Activated CD8-positive, alpha-beta T cell treated with anti-CD3 and anti-CD28 coated beads, Interleukin-2, amount 10 ng/mL, durations not matched to agents 7 days and 5 days (primary cell): ENCODE measurements at places on chromosomes 5 and 9.

DNA sequence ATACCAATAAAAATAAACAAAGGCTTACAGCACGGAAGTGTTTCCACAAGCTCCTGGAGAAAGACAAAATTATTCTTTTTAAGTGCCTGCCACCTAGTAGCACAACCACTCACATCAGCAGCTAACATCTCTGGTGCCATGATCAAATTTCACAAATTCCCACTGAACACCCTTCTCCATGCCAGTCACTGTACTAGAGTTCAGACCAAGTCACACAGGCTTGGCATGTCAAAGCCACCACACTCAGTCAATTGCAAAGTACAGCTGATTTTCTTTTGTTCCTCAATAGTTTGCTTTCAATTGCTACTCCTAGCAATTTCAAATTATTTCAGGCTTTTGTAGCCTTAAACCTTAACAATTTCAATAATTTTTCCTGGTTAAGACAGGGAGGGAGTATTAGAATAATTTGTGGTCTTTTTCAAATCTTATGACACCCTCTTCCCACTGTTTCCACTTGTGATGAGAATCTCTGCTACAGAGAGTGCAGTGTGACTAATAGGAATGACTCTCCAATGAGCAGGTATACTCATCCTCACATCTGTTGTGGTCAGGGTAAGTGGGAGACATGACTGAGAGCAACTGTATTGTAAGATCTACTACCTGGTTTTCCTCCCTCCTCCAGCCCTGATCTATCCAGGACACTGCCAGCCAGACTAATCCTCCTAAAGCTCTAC lies 46.2 kb downstream of the RNF145 start:
- no peak for DNase-seq

DNA sequence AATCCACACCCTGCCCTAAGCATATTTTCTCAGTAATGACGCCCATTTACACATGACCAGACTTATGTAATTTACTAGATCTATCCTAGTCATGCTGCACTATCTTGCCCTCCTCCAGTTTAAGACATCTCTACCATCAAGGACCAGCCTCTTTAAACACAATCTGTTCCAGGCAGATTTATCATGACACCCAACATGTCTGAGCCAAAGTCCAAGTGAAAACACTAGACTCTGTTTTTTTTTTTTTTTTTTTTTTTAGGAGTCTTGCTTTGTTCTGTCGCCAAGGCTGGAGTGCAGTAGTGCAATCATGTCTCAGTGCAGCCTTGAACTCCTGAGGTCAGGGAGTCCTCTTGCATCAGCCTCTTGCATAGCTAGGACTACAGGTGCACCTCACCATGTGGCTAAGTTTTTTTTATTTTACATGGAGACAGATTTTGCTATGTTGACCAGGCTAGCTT lies 354.6 kb downstream of the ARRDC3 start:
- DNase-seq, result no peak

GRCh38 chr5:72417333-72418062 lies 89.7 kb downstream of the ZNF366 start:
- DNase-seq, result no peak

DNA sequence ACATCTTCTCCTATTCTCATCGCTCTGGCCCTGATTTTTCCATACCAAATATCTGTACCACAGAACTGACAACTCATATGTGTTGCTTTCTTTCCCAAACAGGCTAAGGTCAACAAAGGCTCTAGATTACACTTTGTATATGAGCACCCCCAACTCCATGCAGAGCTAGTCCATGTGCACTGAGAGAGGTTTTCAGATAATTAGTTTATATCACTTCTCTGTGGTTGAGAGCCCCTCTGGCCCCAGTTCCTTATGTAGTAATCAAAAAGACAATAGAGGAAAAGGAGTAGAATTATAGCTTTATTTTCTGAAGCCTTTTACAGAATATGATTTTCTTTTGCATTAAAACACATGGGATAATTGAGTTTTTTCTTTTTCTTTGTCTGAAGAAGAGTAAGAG lies 120.0 kb downstream of the TRIO start:
- no peak for DNase-seq

DNA sequence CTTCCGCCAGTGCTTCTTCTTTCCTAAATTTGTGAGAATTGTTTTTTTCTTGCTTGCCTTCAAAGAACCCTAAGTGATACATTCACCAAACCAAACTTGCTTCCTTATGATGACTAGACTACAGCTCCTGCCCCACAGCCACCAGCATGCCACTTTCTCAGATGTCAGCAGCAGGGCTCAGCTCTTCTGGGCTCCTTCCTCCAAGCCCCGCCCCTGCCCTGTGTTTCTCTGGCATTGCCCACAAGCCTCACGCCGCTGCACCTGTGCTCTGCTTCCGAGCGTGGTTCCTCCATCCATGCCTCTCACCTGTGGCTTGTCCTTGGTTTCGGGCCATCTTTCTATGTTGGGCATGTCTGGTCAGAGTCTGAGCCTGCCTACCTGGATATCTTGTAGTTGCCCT lies 10.6 kb downstream of the UNC5A start:
- no peak for DNase-seq

- DNase-seq, result no peak
Observed at GRCh38 chr9:123420592-123421111, 64.7 kb downstream of the CRB2 start.
